ENCODE measurements at places on chromosomes 11 and 22.

DNA sequence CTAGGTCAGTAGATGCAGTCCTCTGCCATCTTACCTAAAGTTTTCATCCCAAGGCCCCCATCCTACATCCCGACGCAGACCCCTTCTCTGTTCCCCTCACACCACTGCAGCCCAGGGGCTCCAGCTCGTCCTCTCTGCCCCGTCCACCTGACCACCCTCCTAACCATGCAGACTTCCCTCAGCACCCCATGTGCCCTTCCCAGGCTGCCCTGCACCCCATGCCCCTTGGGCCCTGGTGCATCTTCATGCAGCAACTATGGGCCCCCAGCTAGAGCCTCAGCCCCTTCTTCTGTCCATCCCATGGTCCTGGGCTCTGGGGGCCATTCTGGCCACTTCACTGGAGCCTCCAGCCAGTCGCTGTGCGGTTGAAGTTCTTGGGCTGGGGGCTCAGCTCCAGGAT is 2.9 kb downstream of the PRR33 start:
- DNase-seq = no peak

DNA sequence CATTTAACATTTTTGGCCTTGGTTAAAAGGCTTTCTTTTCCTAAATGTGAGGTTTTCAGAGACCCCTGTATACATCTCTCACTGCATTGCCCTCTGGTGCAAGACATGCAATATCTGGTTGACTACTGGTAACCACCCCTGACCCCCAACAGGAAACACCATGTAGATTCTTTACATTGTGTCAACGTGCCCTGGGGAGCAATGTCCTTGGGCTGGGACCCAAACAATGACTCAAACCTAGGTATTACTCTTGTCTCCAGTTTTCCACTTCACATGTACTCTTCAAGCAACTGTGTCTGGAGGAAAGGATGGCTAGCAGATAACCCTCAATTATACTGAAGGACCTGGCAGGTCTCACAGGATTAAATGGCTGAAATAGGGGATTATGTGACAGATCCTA is 1.1 kb upstream of the GPR83 start:
- DNase-seq = no peak

- DNase-seq = no peak
These were observed 390.6 kb downstream of the AASDHPPT start for GRCh38 chr11:106468086-106468485.

- no peak for DNase-seq
These were observed 45.7 kb upstream of the CD5 start for GRCh38 chr11:61056571-61056970.

- DNase-seq = no peak
These were observed 2.1 kb upstream of the DRD2 start for GRCh38 chr11:113477321-113477720.

DNA sequence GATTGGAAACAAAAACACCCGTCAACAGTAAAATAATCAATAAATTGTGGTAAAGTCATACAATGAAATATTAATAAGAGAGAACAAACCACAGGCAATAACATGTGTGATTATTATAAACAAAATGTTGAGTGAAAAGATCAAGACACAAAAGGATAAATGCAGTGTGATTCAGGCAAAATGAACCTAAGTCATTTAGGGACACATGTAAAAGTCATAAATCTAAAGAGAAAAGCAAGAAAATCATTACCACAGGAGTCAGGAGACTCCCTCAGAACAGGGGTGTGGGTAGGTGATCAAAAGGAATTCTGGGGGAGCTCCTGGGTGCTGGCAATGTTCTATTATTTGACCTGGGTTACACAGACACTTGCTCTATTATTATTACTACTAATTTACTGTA is 47.9 kb upstream of the PPP2R1B start:
- DNase-seq = no peak

- DNase-seq = peak; percentile 82
These were observed 55.7 kb downstream of the MYH9 start for GRCh38 chr22:36331912-36332622.

GRCh38 chr11:132258875-132259274 is 888.5 kb downstream of the NTM start:
- no peak for DNase-seq
